A549 treated with ZK216348 at 1 μM for 4 hours (cell line): ENCODE measurements at places on chromosomes 2 and 18. TPM values are rescaled to one million over a fixed set of nuclear protein-coding genes. Genes with fewer than 3 reads are reported as not detected.

SIGLEC15 gene
- 0.05 to 0.12 TPM in 2 of 5 replicates, not detected in the others for total RNA-seq

MXD1 gene
- total RNA-seq = 1.8 to 2.2 TPM (median 1.9 TPM) in 5 replicates

IL37 gene
- total RNA-seq = not detected in 5 replicates

SGPP2 gene
- 0.24 to 0.46 TPM (median 0.38 TPM) in 5 replicates for total RNA-seq

AOX1 gene
- total RNA-seq = 3.8 to 5.2 TPM (median 4.9 TPM) in 5 replicates

POLR1A gene
- 15.5 to 28.0 TPM (median 22.7 TPM) in 5 replicates for total RNA-seq

XIRP2 gene
- not detected in 5 replicates for total RNA-seq

TEX44 gene
- total RNA-seq = not detected in 5 replicates

AMER3 gene
- not detected in 5 replicates for total RNA-seq

APCDD1 gene
- not detected in 5 replicates for total RNA-seq

TMEM247 gene
- total RNA-seq = not detected in 5 replicates
